MM.1S (cell line): ENCODE measurements at places on chromosomes 3 and 15.
A peak's percentile ranks its signal among the peaks of the same experiment; 100 is the strongest.

DNA sequence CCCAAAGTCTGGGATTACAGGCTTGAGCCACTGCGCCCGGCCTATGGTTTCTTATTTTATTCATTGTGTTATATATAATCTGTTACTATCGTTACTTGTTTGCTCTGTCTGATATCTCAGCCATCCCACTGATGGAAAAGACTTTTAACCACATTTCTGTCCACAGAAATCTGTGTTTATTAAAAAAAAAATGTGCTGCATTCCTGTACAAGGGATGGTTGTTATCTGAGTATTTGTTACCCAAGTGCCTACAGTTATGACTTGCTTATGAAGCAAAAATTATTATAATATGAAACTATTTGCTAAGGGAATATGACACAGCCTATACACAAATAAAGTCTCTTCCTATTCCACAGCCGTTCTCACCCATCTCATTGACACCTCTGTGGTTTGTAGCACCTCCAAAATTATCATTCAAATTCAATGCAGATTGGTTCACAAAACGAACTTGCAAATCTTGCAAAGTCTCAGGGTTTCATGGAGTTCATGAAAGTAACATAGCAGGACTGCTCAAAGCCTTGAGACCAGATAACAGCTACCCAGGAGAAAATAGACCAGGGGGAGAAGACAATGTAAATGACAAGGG lies 47.4 kb upstream of the UBE2E1 start:
- H3K36me3 ChIP-seq, result no peaks in the 10 kb centered on the region
- H3K4me3 ChIP-seq, result no peak overlapping the region
- peaks cover 7% of the 10 kb centered on the region; the same call in 1 of the 2 replicates for H3K4me1 ChIP-seq
- DNase-seq, result no peak

GRCh38 chr3:122942937-122943827 lies 84.4 kb downstream of the SEMA5B start:
- DNase-seq, result peak; percentile 32
- H3K27ac ChIP-seq, result no peak overlapping the region
- H3K27me3 ChIP-seq, result no peaks in the 10 kb centered on the region
- no peak overlapping the region for H3K4me3 ChIP-seq
- 0 out of 2 replicates have a peak, but pooled peaks cover 3% of the 10 kb centered on the region for H3K4me1 ChIP-seq

DNA sequence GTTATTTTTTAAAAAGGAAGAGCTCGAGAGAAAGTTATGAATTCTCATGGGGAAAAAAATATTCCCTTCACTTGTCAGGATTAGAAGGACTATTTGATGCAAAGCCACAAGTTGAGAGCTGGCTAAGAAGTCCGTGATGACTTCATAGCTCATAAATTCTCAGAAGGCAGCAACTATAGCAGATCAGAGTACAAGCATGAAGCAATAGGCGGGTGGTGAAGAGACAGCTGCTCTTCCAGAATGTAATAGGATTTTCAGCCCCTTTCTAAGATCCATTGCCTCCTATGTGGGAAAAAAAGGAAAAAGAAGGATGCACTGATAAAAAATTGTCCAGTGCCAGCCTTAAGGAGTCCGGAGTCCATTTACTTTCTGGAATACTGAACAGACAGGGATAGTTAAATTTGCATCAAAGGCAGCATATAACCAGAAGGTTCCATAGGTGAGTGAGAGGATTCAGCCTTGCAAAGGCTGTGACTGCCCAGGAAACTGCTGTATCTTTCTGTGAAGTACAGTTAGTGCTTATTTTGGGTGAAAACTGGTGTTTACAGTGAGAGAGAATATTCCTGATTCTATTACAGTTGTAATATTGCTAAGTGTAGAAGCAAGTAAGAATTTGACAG lies 929.5 kb upstream of the ALCAM start:
- no peaks in the 10 kb centered on the region for H3K36me3 ChIP-seq
- no peak overlapping the region for H3K4me3 ChIP-seq
- no peak for DNase-seq
- H3K27me3 ChIP-seq, result no peaks in the 10 kb centered on the region
- H3K4me1 ChIP-seq, result no peaks in the 10 kb centered on the region

GRCh38 chr15:71628988-71629770 lies 181.2 kb upstream of the NR2E3 start:
- no peak overlapping the region for H3K27ac ChIP-seq
- no peak overlapping the region for H3K4me3 ChIP-seq
- H3K27me3 ChIP-seq, result no peaks in the 10 kb centered on the region
- H3K4me1 ChIP-seq, result no peaks in the 10 kb centered on the region
- H3K36me3 ChIP-seq, result no peaks in the 10 kb centered on the region
- no peak for DNase-seq

GRCh38 chr3:123464211-123464610 lies 15.3 kb upstream of the ADCY5 start:
- no peak overlapping the region for H3K4me3 ChIP-seq
- no peaks in the 10 kb centered on the region for H3K36me3 ChIP-seq
- no peaks in the 10 kb centered on the region for H3K27me3 ChIP-seq
- H3K4me1 ChIP-seq, result 0 out of 2 replicates have a peak, but pooled peaks cover 3% of the 10 kb centered on the region
- no peak for DNase-seq

DNA sequence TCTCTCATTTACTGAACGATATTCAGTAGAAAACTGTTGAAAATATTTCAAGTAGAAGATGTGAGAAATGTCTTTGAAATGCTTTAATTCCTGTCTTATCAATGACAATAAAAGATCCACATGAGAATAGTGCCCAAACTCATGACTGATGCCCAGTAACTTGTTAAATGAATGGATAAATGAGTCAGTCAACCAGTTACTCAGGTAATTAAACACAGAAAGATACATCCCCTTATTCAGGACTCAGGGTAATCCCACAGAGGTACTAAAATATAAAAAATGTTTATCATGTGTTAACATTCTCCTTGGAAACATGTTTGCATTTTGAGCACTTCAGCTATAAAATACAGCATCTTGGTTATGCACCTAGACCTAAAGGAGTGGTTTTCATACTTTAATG lies 169.5 kb downstream of the MBNL1 start:
- no peak overlapping the region for H3K27ac ChIP-seq
- H3K27me3 ChIP-seq, result no peaks in the 10 kb centered on the region
- H3K36me3 ChIP-seq, result 0 out of 2 replicates have a peak, but pooled peaks cover 4% of the 10 kb centered on the region
- peaks cover 5% of the 10 kb centered on the region; the same call in 1 of the 2 replicates for H3K4me1 ChIP-seq
- no peak overlapping the region for H3K4me3 ChIP-seq
- no peak for DNase-seq
